ENCODE measurements at places on chromosomes 3 and 15.

DNA sequence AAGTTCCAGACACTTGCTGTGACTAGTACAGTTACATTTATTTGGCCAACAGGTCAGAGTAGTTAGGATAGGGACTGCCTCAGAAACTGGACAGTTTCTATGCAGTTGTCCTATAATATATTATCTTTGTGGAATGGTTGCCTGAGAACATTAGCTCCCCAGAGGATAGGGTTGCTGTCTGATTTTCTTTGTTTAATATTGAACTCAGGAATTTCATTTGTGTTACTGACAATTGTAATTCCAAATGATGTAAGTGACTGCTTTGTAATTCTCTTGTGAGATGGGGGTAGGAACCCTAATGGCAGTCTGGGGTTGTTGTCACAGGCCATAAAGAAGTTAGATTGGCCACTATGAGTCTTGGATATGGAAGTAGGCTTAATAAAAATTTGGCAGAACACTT is 2.2 kb downstream of the NXPE3 start:
- H3K4me3 ChIP-seq = no peak overlapping the region
- peaks cover 9% of the 10 kb centered on the region for H3K36me3 ChIP-seq
- no peaks in the 10 kb centered on the region for H3K4me1 ChIP-seq
- DNase-seq = no peak

GRCh38 chr3:11477407-11477911 is 166.3 kb downstream of the VGLL4 start:
- no peaks in the 10 kb centered on the region for H3K36me3 ChIP-seq
- H3K27me3 ChIP-seq = no peaks in the 10 kb centered on the region
- no peak for DNase-seq
- H3K4me3 ChIP-seq = no peak overlapping the region
- peaks cover 5% of the 10 kb centered on the region for H3K4me1 ChIP-seq
- no peak overlapping the region for H3K27ac ChIP-seq

GRCh38 chr3:46299608-46300460 is 54.1 kb upstream of the CCR2 start:
- H3K27ac ChIP-seq = no peak overlapping the region
- no peaks in the 10 kb centered on the region for H3K27me3 ChIP-seq
- H3K36me3 ChIP-seq = no peaks in the 10 kb centered on the region
- no peak for DNase-seq
- H3K4me1 ChIP-seq = no peaks in the 10 kb centered on the region

GRCh38 chr15:92021792-92022191 is 168.3 kb downstream of the SLCO3A1 start:
- H3K4me3 ChIP-seq = no peak overlapping the region
- 0 out of 2 replicates have a peak, but pooled peaks cover 1% of the 10 kb centered on the region for H3K4me1 ChIP-seq
- H3K36me3 ChIP-seq = no peaks in the 10 kb centered on the region
- no peak for DNase-seq
- H3K27me3 ChIP-seq = no peaks in the 10 kb centered on the region

All from iPS DF 6.9 (cell line).